ENCODE measurements at places on chromosomes 16 and 17.

DNA sequence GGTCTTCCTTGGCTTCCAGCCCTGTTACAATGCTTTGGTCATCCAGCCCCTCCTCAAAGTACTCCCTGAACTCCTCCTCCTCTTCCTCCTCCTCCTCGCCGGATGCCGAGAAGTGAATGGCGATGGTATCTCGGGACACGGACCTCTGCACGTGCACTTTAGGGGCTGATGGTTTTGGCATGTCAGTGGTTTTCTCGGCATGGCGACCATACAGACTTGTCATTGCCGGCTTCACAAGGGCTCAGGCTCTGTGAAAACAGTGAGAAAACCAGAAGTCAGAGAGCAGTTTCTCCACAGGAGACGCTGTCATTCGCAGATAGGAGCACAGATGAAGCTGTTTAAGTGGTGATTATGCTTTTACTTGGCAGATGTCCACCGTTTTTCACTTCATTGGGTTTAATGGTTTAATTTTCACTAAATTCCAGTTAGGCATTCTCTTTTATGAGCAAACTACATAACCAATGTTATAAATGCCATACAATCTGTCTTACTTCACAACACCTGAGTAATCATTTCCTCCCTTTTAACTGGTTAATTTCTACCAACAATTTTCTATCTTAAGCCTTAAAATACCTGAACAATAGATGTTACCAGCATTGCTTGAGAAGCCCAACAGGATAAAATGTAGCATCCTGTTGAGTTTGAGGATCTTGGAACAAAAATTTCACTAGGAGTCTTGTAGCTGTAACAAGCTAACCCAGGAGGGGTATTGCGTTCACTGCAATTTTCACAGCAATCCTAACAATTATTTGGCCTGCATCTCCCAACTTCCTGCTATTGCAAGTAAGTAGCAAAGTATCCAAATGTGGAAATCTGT lies 48.9 kb downstream of the TEX2 start:
- no peak for DNase-seq

DNA sequence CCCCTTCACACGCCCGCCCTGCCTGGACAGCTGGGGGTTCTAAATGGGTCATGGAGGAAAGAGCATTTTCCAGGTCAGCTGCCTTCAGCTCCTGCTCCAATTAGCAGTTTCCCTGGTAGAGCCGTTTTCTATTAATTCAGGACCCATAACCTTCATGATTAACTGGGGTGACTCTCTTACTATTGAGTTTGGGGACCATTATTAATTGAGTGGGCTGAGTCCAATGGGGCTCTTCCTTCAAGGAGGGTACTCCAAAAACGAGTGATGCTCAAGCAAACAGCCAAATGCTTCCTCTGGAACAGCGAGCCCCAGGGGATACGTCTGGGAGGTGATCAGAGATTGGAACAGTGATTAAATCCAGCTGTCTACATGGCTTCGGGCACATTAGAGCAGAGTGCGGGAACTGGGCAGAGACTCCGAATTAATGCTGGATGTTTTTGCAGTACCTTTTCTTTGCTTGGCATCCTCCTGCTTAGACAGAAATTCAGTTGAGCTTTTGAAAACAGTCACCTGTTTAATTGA lies 68.1 kb upstream of the CACNG3 start:
- DNase-seq: no peak

DNA sequence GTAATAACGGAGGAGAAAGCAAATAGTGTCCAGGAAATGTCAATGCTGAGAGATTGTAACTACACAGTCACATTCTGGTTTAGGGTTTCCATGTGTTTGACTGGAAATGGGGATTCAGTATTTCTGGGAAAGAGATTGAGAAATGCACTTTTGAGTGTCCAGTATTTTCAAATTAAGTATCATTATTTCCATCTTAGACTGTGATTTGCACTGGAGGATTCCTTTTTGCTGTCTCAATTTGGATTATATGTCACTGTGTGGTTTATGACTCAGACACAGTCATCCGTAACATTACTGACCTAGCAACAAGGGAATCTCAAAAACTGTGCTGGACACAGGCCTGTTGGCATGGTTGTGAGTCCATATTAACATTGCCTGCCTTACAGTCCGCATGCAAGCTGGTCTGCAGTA lies 681.4 kb downstream of the CDH11 start:
- DNase-seq: no peak

GRCh38 chr17:46809110-46809571 lies 9.4 kb downstream of the WNT3 start:
- no peak for DNase-seq

DNA sequence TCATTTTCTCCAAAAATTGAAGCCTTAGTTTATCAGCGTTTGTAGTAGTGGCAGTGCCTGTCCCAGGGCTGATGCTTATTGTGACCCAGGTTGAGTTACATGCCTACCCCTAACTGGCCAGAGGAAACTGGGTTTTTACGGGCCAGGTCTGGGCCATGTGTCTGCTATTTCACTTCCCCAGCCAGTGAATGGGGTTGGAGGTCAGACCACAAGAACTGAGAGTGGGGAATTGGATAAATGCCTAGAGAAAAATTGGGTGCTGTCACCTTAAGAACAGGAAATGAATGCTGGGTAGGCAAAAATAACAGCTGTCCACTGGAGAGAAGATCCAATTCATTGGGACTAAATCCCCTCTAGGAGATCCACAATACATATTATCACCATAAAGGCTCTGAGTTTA lies 5.2 kb downstream of the ADPRM start:
- DNase-seq: no peak

GRCh38 chr16:84574191-84574590 lies 43.7 kb downstream of the COTL1 start:
- DNase-seq: no peak

- DNase-seq: no peak
Observed at GRCh38 chr16:81583893-81584631, 139.5 kb downstream of the CMIP start.

GRCh38 chr17:76241691-76242255 lies 1.5 kb upstream of the RNF157 start:
- no peak for DNase-seq

GRCh38 chr16:49128740-49129139 lies 152.9 kb downstream of the CBLN1 start:
- DNase-seq: no peak

DNA sequence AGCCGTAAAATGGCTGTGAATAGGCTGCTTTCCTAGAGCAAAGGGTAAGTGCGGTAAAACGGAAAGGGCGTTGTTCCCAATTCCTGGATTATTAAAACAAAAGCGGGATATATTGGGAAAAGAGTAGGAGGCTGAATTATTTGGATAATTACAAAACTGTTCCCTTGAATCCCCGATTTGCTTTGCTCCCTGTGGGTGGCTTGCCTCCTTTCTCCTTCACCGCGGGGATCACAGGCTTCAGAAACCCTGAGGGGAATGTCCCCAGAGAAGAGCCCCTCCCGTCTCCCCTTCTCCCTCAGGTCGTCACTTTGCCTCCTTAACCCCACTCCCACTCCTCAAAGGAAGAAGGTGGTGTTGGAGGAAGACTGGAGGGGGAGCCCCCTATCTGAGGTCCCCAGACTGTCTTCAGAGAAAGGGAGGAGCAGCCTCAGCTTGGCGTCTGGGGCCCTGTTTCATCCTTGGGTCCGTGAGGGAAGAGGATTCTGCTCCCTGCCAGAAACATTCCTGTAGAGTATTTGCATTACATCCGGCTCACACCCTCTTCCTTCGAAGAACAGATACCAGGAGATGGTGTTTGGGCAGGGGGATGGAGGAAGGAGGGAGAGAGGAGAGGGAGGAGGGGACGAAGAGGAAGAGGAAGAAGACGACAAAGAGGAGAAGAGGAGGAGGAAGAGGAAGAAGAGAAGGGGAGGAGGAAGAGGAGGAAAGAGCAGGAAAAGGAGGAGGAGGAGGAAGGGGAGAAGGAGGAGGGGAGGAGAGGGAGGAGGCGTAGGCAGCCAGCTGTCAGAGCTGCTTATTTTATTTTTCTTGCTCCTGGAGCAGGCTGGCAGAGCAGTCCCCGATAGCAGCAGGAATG lies 31.8 kb downstream of the MRM1 start:
- no peak for DNase-seq

GRCh38 chr17:48593840-48594537 lies 410 bp upstream of the HOXB5 start:
- DNase-seq: peak; percentile 93

DNA sequence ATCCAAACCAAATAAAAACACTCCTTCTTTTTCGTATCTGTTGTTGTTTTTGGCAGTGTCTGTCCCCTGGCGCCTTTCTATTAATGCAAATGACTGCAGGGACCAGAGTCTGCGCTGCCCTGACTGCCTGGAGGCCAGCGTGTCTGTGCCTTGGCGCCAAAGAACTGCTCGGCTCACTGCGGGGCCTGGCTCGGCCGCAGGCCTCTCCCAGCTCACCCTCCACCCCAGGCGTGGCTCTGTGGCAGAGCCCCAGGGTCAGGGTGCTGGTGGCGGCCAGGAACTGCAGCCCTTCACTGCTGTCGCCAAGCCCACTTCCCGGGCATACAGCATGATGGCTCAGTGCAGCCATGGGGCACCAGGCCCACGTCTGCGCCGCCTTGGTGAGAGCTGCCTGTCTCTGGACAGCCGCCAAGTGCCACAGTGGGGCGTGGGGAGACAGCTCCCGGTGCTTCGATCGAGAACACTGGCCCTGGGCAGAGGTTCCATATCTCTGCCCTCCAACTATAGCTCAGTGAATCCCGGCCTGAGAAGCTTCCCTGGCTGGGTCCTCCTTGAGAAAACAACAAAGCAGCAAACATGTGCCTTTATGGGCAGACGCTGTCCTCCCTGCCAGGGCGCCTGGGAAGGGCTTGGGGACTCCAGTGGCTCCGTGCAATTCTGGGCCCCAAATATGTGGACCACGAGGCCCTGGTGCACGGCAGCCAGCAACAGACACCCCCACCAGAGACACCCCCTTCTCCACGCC lies 11.1 kb downstream of the CANT1 start:
- no peak for DNase-seq

DNA sequence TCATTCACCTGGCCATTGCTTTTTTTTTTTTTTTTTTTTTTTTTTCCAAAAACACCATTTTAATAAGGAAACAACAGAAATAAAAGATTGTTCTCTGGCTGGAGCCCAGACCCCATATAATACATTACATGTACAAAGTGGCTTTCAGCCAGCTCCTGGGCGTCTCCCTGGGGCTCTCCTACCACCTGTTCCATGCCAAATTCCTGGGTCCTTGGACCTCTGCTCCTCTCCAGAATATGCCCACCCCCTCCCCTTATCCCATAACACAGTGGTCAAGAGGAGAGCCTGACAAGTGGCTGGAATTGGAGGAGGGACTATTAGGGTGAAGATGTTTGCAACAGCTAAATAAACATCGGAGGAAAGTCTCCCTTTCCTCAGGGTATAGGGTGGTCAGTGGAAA lies 3.6 kb upstream of the PHF12 start:
- no peak for DNase-seq

DNA sequence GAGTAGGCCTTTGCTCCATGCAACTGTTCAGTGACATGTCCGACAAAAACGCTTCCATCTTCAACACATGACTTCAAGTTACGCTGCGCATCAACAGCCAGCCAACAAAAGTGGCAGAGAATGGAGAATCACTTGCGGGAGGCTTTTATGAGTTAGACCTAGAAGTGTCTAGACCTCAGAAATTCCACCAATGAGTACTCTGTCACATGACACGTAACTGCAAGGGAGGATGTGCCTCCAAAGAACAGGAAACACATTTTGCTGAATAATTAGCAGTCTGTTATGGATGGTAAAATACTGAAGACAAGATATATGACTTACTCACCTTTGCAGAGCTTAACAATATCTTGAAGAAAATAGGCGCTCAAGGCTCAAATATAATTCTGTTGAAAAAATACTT lies 62.1 kb downstream of the MYO1D start:
- DNase-seq: no peak

DNA sequence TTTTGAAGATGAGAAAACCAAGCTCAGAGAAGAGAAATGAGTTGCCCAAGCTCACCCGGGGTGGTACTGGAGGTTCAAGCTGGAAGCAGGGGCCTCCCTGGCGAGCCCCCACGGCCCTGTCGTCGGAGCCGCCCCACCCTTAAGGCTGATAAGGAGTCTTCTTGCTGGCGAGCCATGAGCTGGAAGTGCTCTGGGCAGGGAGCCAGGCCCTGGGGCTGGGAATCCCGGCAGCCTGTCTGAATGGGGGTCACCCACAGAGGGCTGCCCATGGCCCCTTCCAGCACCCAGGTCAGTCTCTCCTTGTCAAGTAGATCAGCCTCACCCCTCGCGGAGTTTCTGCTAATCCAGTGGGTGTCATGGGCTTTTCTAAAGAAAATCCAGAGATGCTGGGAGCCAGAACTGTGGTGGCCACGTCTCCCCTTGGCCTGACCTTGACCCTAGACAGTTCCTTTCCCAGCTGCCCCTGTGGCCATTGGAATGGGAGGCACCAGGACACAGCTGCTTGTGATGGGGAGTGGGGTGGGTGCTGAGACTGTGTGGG lies 1.2 kb upstream of the P2RX1 start:
- no peak for DNase-seq

DNA sequence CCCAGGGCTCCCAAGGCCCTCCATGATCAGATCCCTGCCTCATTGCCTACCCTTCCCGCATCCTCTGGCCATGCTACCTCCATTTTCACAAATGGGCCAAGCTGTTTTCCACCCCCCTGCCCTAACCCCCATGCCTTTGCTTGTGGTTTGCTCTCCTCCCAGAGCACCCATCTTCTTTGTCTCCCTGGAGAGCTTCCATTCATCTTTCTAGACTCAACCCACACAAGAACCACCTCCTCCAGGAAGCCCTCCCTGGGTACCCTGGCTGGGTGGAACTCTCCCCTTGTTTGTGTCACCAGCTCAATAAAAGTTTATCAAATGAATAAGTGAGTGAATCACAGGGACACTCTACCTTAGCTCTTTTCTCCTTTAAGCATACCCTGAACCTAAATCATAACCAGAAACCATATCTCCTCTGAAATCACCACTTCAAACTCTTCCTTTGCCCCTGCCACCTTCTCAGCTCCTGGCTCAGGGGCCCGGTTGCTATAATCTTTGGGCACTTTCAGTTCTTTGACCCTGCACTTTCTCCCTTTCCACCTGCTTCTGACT lies 2.9 kb upstream of the SCN4A start:
- DNase-seq: no peak

GRCh38 chr17:73768691-73769090 lies 124.4 kb upstream of the SDK2 start:
- no peak for DNase-seq

- no peak for DNase-seq
Observed at GRCh38 chr16:71777329-71777728, 31.3 kb downstream of the AP1G1 start.

- DNase-seq: no peak
Observed at GRCh38 chr16:84245956-84246678, 6.3 kb upstream of the KCNG4 start.
